NCI-H1105 treated with DMSO at 0.1 percent for 48 hours (cell line): ENCODE measurements at places on chromosomes 12 and 14.

DNA sequence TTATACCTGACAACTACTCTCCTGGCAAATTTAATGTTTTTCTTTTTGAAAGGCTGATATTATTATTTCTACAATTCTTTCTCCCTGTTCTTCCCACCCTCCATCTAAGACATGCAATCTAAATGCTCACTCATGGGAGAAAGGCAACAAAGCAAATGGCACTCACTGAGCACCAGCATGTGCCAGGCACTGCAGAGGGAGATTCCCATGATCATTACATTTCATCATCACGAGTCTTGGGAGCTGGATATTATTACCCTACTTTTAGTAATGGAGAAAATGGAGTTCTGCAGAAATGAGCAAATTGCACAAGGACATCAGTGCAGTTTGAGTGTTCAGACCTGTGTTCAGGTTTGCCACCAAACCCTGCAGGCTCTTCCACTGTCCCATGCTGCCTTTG, 27.9 kb downstream of the PPM1H start:
- DNase-seq, result no peak

GRCh38 chr14:89366864-89367778, 49.9 kb downstream of the FOXN3 start:
- DNase-seq, result no peak

DNA sequence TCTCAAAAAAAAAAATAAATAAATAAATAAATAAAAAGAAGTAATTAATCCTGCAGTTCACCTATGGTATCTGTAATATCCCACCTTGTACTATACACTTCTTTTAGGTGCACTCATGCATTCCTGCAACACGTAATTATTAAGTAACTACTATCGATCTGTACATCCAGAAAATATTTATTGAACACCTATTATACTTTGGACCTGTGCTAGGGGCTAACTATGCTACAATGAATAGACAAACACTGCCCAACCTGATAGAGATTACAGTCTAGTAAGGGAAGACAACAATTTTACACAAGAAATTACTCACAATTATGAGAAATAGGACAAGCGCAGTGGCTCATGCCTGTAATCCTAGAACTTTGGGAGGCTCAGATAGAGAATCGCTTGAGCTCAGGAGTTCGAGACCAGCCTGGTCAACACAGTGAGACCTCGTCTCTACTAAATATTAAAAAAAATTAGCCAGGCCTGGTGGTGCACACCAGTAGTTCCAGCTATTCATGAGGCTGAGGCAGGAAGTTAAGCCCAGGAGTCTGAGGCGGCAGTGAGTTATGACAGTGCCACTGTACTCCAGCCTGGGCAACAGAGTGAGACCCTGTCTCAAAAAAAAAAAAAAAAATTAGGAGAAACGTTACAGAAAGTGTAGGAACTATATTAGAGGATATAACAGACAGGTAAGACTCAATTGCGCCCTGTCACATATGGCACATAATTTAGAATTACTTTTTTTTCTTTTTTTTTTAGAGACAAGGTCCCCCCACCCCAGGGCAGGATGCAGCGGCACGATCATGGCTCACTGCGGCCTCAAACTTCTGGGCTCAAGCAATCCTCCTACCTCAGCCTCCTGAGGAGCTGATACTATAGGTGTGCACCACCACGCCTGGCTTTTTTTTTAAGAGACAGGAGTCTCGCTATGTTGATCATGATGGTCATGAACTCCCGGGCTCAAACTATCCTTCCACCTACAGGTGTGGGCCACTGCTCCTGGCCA, 1.2 kb downstream of the NRDE2 start:
- no peak for DNase-seq

- peak; percentile 91 for DNase-seq
Measured at GRCh38 chr14:20682435-20683124, 1.8 kb upstream of the RNASE4 start.

DNA sequence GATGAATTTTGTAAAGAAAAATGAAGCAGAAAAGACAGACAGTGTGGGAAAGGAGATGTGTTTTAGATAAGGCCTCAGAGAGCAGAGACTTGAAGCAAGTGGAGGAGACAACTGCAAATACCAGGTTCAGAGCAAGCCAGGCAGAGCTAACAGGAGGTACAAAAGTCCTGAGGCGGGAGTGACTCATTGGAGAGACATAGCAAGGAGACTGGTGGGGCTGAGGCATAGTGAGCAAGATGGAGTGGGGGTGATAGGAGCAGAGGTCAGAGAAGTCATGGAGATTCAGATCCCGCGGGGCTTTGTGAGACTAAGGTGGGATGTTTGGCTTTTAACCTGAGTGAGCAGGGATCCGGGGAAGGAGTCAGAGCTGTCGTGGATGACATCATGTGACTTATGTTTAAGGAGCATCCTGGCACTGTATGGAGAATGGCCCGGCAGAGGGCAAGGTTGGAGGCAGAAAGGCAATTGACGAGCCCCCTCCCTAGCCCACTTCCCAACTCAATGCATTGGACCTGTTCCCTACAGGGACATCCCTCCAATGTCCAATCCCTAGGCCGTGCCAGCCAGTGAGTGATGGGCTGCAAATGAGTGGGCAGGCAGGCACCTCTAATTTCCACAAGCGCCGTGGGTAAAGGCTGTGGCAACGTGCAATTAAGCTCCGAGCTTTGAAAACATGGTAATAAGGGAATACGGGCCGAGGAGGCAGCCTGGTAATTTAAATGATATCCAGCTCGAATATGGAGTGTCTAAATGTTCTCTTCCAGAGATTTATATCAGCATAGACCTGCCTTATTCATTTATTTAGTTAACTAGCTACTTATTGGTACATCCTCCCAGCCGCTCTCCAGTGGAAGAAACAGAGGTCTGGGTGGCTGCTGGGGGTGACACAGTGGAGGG, 206.8 kb upstream of the LHX5 start:
- no peak for DNase-seq

DNA sequence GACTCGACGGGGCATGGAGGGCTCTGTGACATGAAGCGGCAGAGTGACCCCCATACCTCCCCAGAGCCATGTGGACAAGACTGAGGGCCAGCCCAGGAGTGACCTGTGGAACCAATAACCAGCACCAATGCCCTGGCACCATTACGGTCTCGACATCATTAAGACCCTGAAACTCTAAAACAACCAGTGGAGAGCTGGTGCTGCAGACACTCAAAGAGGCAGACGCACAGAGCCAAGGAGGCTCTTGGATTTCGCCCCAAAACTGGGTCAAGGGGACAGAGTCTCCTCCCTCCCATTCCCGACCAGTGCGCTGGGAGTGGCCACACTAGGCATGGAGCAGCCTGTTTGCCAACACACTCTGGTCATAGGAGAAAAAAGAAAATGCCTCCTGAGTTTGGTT, 41.6 kb upstream of the VASH1 start:
- DNase-seq, result no peak

DNA sequence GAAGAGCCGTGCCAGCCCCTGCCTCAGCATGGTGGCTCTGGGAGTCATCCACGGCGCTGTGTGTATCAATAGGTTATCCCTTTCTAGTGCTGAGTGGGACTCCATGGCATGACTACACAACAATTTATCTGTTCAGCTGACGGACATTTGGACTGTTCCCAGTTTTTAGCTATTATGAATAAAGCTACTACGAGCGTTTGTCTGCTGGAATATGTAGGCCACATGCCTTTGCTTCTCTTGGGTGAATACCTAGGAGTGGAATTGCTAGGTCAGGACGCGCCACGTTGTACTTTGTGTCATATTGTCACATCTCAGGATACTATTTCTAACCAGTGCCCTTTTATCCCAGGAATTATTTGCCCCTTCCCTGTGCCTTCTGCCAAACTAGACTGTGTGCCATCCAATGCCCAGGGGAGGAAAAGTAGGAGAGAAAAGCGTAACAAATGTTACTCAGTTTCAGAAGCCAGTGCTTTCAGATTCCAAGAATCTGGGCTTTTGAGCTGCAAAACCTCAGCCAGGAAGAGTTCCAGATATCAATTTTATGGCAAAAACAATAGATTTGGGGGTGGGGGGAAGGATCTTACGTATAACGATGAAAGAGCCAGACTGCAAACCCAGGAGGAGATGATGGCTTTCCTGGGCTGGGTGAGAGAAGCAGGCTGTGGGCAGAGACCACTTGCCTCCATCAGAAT, 62.5 kb upstream of the NCOR2 start:
- no peak for DNase-seq

- no peak for DNase-seq
Measured at GRCh38 chr14:46369391-46369790, 282.2 kb downstream of the RPL10L start.

DNA sequence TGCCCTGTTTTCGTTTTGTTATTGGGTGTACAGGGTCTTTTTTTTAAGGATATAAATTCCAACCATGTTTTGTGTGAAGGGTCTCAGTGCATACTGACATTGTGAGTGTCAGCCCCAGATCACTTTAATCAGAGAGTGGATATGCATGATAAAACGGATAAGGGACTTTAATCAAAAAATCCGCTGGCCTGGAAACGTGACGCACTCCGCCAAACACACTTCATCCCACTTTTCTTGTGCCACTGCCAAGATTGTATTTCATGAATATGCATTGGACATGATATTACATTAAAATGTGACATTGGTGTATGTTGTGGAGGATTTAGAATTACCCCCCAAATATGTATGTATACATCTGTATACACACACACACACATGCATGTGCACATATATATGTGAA, 273.1 kb downstream of the VRK1 start:
- DNase-seq, result no peak

- DNase-seq, result no peak
Measured at GRCh38 chr12:3000548-3001275, 41.5 kb downstream of the TEAD4 start.

GRCh38 chr12:109605016-109605415, 31.4 kb downstream of the MVK start:
- no peak for DNase-seq

- DNase-seq, result no peak
Measured at GRCh38 chr12:3220382-3221321, 143.5 kb downstream of the TSPAN9 start.

DNA sequence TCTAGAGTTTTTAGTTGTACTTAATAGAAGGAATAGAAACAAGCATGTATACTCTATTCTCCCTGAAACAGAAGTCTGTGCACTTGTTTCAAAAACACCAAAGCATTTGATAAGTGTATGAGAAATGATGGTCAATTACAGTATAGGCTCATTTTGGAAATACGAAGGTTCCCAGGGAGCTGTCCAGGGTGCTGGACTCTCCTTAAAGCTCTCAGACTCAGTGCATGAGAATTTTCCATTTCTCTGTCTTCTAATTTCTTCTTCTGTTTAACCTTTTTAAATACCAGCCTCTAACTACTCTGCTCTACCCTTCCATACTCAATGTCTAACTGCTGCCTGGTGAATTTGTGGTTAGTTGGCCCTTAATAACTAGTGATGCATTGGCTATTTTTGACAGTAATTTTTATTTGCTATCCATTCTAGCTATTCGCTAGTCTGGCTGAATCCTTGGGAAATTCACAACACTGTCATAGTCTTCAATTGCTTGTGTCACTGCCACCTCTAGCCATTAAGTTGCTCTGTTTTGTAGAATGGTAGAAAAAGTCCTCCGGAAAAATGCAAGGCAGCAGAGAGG, 229.2 kb downstream of the NRXN3 start:
- no peak for DNase-seq

GRCh38 chr12:92107094-92107493, 38.6 kb downstream of the BTG1 start:
- no peak for DNase-seq

DNA sequence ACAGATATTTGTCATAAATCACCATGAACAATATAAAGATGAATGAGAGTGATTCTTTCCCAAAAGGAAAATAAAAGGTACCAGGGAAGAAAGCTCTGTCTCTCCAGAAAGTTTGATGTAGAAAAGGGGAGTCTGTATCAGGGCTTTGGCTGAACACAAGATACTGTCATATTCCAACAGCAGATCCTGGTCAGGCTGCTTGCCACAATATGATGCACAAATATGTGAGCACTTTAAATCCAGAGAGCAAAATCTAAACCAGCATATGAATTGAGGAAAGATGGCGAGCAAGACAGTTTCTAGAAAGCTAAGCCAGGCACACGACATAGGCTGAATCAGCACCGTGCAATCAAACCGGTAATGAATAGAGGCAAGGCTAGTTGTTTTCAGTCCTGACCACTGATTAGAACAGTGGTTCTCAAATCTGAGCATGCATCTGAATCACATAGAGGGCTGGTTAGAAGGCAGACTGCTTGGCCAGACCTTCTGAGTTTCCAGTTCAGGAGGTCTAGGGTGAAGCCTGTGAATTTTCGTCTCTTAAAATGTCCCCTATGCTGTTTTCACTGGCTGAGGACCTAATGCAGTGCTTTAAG, 60.7 kb downstream of the PLCZ1 start:
- DNase-seq, result no peak
